ENCODE measurements at places on chromosomes 16 and 17. TPM values are rescaled to one million over a fixed set of nuclear protein-coding genes. Genes with fewer than 3 reads are reported as not detected.

DNA sequence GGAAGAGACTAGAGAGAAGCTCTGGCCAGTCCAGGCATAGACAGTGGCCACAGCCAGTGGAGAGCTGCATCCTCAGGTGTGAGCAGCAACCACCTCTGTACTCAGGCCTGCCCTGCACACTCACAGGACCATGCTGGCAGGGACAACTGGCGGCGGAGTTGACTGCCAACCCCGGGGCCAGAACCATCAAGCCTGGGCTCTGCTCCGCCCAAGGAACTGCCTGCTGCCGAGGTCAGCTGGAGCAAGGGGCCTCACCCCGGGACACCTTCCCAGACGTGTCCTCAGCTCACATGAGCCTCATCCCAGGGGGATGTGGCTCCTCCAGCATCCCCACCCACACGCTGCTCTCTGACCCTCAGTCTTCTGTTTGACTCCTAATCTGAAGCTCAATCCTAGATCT is 3.2 kb downstream of the RHBDF1 start:
- no peak for DNase-seq

GRCh38 chr17:81527591-81528383 is at the start of gene FSCN2:
TSS of gene FSCN2 (plus strand) at chr17:81528377. CDS start at chr17:81528532, 155 bp downstream.
- DNase-seq, result no peak

DNA sequence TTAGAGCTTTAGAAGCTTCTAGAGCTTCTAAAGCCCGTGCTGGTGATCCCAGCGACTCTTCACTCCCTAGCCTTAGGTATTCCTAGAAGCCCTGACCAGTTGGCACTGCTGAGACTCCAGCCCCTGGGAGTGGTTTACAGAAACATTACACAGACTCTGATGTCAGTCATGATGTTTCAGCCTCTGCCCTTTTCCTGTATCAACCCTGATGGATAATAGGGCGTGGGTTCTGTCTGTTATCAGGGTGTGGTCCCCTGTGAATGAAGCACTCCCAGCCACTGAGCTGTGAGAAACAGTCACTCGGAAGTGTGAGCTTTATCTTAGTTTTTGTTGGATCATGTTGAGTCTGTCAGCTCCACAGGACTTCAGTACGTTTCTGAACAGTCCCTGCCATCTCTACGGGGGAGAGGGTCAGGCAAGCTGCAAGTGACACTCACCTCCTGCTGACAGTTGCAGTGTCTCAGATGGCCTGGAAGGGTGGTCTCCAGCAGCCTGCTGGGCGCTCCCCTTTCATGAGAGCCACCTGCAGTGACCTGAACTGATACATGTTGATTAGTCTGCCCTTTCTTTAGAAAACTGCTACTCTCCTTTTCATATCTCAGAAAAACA is 12.8 kb downstream of the GOSR2 start:
- no peak for DNase-seq

- DNase-seq, result no peak
Observed at GRCh38 chr16:64242492-64242891, 879.4 kb downstream of the CDH11 start.

The CTRB2 gene
- not detected for total RNA-seq
